ENCODE measurements at places on chromosomes 4 and X. TPM values are rescaled to one million over a fixed set of nuclear protein-coding genes. Genes with fewer than 3 reads are reported as not detected.

Gene SPANXC
- total RNA-seq = not detected

Gene NEIL3
- total RNA-seq = 8.9 TPM

Gene ING2
- 9.8 TPM for total RNA-seq

Gene BEX3
- total RNA-seq = 246 TPM

Gene TMEM35A
- 0.06 TPM for total RNA-seq

Gene TCP11X2
- total RNA-seq = not detected
